ENCODE measurements at places on chromosomes 11 and 22. TPM values are rescaled to one million over a fixed set of nuclear protein-coding genes. Genes with fewer than 3 reads are reported as not detected.

DNA sequence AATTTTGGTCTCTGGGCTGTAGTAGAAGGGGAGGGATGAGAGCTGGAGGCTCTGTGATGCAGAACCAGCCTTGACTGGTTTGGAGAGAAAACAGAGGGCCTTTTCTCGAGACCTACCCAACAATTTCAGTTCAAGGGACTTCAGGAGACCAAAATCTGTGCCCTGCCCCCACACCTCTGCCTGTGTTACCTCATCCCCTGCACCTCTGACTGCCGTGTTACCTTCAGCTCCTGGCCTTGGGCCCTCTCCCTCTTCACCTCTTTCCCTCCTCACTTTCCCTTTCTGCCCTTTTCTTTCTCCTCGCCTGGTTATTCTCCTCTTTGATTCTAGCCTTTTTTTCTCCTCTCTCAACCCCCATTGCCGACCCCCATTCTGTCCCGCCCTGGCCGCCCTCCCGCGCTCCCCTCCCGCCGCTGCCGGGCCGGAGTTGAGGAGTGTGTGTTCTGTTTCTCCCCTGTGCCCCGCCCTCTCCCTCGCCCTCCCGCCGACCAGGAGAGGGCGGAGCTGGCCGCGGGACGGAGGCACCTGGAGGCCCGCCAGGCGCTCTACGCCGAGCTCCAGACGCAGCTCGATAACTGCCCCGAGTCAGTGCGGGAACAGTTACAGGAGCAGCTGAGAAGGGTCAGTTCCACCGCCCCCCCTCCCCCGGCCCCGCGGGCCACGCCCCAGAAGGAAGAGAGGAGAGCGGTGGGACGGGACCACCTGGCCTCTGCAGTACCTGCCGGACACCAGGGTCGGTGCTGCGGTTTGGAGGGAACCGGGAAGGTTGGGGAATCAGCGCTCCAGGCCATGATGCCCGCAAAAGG lies 27.2 kb downstream of the PHLDB1 start:
- no peaks in the 10 kb centered on the region for H3K27me3 ChIP-seq
- H3K27ac ChIP-seq: peak overlapping the region; percentile 1
- peaks cover 36% of the 10 kb centered on the region for H3K36me3 ChIP-seq
- H3K4me1 ChIP-seq: peaks cover 29% of the 10 kb centered on the region

- H3K4me3 ChIP-seq: no peak overlapping the region
- H3K27ac ChIP-seq: no peak overlapping the region
- no peaks in the 10 kb centered on the region for H3K27me3 ChIP-seq
Observed at GRCh38 chr11:36333897-36334296, 37.8 kb downstream of the PRR5L start.

DNA sequence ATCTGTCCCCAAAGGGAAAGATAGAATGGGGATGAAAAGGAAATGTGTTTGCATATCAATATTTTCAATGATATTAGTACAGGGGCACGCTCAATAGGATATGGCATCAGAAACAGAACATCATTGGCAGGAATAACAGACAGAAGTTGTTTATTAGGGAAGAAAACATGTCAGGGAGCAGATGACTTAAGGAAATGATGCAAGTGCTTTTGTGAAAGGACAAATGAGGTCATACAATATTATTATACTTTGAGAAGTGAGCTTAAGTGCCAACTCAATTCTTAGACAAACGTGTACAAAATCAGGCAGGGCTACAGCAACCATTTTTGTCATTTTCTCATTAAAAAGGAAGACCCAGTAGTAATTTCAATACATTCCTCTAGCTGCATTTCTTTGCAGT lies 388.4 kb downstream of the SOX6 start:
- no peaks in the 10 kb centered on the region for H3K36me3 ChIP-seq
- H3K4me3 ChIP-seq: no peak overlapping the region
- peak overlapping the region; percentile 51 for H3K27ac ChIP-seq
- DNase-seq: no peak

DNA sequence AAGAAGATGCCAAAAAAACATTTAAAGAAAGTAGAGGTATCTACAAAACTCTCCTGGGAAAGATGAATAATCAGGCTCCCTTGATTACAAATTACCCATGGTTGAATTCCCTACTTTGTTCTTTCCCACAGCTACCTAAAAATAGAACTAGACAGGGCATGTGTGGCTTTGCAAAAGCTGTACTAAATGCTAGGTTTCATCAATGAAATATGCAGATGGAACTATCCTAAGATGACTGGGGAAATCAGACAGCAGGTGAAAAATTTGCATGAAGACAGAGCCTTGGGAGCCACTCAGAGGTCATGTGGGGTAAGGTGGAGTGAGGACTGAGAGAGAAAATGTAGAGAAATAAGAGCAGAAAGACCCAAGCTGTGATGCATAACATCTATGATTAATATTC lies 14.7 kb downstream of the LAYN start:
- DNase-seq: no peak
- H3K27me3 ChIP-seq: no peaks in the 10 kb centered on the region
- no peak overlapping the region for H3K4me3 ChIP-seq
- no peak overlapping the region for H3K27ac ChIP-seq
- no peaks in the 10 kb centered on the region for H3K36me3 ChIP-seq

- H3K27ac ChIP-seq: no peak overlapping the region
- H3K4me3 ChIP-seq: no peak overlapping the region
- DNase-seq: peak; percentile 66
- H3K27me3 ChIP-seq: peaks cover 5% of the 10 kb centered on the region
- H3K4me1 ChIP-seq: peaks cover 39% of the 10 kb centered on the region
- no peaks in the 10 kb centered on the region for H3K36me3 ChIP-seq
Observed at GRCh38 chr11:69447786-69448185, 33.7 kb upstream of the LINC01488 start.

DNA sequence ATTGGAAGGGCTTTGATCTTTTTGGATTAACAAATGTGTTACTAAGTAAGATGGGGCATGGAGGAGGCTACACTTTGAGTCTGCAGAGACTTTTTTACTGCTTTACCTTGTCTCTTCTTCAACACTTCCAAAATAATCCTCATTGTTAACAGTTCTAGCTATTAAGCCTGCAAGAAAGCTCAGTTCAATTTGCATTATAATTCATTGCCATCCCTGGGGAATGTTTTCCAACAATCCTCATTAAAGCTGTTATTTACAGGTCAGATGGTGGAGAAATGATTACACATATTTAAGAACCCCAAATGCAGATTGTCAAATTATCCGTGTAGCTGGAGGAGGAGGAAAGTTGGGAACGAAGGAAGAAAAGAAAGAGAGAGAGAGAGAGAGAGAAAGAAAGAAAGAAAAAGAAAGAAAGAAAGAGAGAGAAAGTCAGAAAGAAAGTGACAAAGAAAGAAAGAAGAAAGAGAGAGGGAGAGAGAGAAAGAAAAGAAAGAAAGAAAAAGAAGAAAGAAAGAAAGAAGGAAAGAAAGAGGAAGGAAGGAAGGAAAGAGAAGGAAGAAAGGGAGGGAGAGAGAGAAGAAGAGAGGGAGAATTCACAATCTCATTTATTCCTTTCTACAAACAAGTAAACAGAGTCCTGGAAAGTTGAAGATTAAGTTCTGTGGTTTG lies 443.9 kb downstream of the INSC start:
- no peak overlapping the region for H3K4me3 ChIP-seq
- no peak for DNase-seq
- no peaks in the 10 kb centered on the region for H3K27me3 ChIP-seq
- H3K4me1 ChIP-seq: no peaks in the 10 kb centered on the region

DNA sequence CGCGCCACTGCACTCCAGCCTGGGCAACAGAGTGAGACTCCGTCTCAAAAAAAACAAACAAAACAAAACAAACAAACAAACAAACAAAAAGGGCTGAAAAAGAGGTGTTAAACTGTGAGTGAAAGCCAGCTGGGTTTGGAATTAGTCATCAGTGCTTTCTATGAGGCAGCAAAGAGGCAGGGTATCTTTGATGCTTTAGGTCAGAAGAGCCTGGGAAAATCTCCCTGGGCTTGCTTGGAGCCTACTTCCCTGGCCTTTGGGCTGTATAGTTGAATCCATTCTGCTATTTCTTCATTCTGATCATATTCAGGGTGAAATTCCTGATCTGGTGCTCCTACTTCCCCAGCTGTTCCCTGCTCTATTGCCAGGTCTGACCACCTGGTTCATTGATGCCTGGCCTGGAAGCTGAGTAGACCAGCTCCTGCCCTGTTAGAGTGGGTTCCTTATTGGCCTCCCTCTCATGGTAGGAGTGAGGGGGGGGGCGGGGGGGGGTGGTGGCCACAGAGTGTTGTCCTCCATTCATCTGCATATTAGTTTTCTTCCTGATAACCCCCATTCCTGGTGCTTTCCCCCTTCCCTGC lies 65.6 kb downstream of the INSC start:
- H3K36me3 ChIP-seq: no peaks in the 10 kb centered on the region
- DNase-seq: no peak
- no peak overlapping the region for H3K27ac ChIP-seq
- no peak overlapping the region for H3K4me3 ChIP-seq

GRCh38 chr11:26944866-26945664 lies 48.8 kb upstream of the FIBIN start:
- DNase-seq: no peak
- no peak overlapping the region for H3K27ac ChIP-seq
- H3K4me3 ChIP-seq: no peak overlapping the region
- no peaks in the 10 kb centered on the region for H3K36me3 ChIP-seq

GRCh38 chr11:69748637-69749036 lies 26.5 kb downstream of the FGF4 start:
- no peak for DNase-seq
- no peaks in the 10 kb centered on the region for H3K4me1 ChIP-seq
- no peak overlapping the region for H3K27ac ChIP-seq
- H3K36me3 ChIP-seq: no peaks in the 10 kb centered on the region

DNA sequence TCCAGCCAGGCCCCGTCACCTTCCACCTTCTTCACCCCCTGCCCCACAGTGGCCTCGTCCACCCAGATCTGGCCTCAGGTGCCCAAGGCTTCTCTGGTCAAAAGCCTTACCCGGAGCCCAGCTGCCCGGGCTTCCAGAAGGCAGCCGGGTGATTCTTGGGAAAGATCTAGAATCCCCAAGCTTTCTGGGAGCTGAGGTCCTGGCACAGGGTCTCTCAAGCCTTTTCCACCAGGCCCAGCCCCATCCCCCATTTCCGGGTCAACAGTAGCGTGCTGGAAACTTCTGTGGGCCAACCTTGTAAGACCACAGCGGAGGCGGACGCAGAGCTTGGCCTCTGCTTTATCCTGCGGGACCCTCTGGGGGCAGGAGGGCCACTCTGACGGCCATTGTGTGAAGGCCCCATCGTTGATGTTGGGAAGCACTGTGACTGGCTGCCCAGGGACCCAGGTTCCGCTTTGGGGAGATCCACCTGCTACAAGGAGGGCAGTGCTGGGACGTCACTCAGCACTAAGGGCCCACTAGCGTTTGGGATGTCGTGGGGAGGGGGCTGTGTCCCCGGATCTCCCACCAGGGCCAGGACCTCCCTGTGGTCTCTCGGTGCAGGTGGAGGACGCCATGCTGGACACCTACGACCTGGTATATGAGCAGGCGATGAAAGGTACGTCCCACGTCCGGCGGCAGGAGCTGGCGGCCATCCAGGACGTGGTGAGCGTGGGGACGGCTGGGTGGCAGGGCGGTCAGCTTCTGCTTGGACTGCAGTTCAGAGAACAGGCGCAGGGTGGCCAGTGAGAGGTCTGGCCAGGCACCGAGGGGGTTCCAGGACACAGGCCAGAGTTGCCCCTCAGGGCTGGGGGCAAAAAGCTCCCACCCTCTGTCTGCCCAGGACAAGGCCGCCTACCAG lies 11.5 kb downstream of the TSPAN32 start:
- H3K27ac ChIP-seq: no peak overlapping the region
- H3K36me3 ChIP-seq: no peaks in the 10 kb centered on the region
- no peaks in the 10 kb centered on the region for H3K27me3 ChIP-seq

- no peak for DNase-seq
- no peaks in the 10 kb centered on the region for H3K36me3 ChIP-seq
- no peak overlapping the region for H3K4me3 ChIP-seq
- H3K4me1 ChIP-seq: peaks cover 40% of the 10 kb centered on the region
- no peaks in the 10 kb centered on the region for H3K27me3 ChIP-seq
- H3K27ac ChIP-seq: no peak overlapping the region
Observed at GRCh38 chr11:61949169-61950034, 749 bp upstream of the BEST1 start.

DNA sequence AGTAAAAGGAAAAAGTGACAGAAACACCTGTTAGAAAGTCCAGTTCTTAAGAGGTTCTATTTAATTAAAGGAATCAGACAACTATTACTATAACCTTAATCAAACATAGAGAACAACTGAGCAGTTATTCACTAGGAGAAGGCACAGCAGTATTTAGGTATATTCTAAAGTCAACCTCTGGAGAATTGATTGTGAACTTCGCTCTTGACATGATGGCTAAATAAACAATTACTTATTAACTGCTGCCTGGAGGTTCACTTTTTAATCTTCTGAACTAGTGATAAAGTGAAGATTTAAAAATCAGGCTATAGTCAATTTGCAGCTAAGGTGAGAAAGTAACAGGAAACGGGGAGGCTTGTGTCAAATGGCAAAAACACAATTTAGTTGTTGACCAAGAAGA lies 557.3 kb downstream of the FAM181B start:
- H3K36me3 ChIP-seq: no peaks in the 10 kb centered on the region
- no peak overlapping the region for H3K4me3 ChIP-seq
- no peaks in the 10 kb centered on the region for H3K27me3 ChIP-seq
- H3K4me1 ChIP-seq: no peaks in the 10 kb centered on the region

DNA sequence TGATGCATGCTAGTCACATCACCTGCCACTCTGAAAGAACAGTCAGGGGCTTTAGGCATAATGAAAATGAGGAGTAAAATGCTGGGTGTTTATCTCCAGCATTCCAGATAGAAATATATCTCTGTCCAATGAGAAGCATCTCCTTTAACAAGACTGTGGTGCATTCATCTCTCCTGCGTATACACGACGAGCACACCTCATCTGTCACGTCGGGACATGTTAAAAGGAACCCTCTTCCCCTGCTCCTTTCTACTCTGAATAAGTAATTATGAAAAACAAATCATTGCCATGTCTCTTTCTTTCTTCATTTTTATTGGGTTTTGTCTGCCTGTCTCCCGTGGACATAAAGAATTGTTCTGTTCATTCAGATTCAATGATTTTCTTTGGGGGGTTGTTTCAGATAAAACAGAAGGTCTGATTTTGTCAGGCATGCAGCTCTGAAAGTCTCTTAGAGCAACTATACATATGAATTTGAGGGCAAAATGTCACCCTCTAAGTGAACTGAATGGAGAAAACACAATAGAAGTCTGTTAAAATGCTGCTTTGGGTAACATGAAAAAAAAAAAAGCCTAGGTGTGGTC lies 195.0 kb downstream of the MAML2 start:
- no peak overlapping the region for H3K27ac ChIP-seq
- no peak for DNase-seq
- peaks cover 20% of the 10 kb centered on the region for H3K4me1 ChIP-seq

- no peaks in the 10 kb centered on the region for H3K4me1 ChIP-seq
- no peak overlapping the region for H3K4me3 ChIP-seq
- DNase-seq: no peak
- no peaks in the 10 kb centered on the region for H3K27me3 ChIP-seq
- H3K36me3 ChIP-seq: no peaks in the 10 kb centered on the region
Observed at GRCh38 chr11:132632641-132633124, 899.6 kb downstream of the OPCML start.

GRCh38 chr11:102599642-102600261 lies 25.4 kb downstream of the MMP20 start:
- no peaks in the 10 kb centered on the region for H3K4me1 ChIP-seq
- H3K4me3 ChIP-seq: no peak overlapping the region
- no peak overlapping the region for H3K27ac ChIP-seq
- DNase-seq: no peak

The LUZP2 gene
- total RNA-seq: 0.40 TPM

The JAM3 gene
- total RNA-seq: 28.7 TPM

The BIK gene
- total RNA-seq: 5.3 TPM

The MYH9 gene
- total RNA-seq: 1,110 TPM

The CYB5R3 gene
- 134 TPM for total RNA-seq

The MOGAT2 gene
- not detected for total RNA-seq
